HuH-7.5 (cell line): ENCODE measurements at places on chromosomes 7 and 10.

DNA sequence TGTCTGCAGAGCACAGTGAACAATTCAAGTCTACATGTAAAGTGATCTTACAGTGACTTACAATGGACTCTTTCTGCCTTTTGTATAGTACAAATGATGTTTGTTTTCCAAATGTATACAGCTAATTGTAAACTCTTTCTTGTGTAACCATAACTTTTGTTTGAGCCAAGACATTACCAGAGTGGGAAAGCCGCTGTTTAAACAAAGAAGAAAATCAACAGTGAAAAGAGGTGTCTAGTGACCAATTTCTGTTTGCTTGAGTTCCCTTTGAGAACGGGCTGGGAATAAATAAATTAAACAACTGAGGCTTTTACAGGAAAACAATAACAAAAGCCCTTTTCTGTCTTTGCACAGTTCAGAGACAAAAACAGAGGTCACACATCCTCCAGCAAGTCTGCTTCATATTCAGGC is 1163.4 kb downstream of the CNTNAP2 start:
- no peak for DNase-seq

DNA sequence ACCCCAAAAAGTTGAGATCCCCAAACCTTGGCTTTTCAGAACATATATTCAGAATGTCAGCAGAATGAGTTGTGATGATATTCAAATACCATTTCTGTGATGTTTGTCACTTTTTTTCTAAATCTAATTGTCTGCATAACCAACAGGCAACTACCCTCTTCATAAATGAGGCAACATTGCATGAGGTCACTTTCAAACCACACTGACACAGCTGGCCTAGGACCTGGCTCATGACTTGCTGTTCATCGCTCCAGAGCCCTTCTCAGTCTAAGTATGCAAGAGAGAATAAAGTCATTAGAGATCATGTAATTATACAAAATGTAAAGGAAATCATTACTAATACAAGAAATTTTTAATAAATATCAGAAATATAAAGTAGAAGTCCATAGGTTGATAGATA is 681.9 kb downstream of the GRM8 start:
- DNase-seq, result no peak

GRCh38 chr10:132164761-132165278 is 21.9 kb upstream of the DPYSL4 start:
- DNase-seq, result peak; percentile 71

GRCh38 chr10:69679736-69680135 is 49.7 kb downstream of the FAM241B start:
- DNase-seq, result no peak
